T-helper 17 cell (primary cell): ENCODE measurements at places on chromosomes 7 and 10. TPM values are rescaled to one million over a fixed set of nuclear protein-coding genes. Genes with fewer than 3 reads are reported as not detected.

DNA sequence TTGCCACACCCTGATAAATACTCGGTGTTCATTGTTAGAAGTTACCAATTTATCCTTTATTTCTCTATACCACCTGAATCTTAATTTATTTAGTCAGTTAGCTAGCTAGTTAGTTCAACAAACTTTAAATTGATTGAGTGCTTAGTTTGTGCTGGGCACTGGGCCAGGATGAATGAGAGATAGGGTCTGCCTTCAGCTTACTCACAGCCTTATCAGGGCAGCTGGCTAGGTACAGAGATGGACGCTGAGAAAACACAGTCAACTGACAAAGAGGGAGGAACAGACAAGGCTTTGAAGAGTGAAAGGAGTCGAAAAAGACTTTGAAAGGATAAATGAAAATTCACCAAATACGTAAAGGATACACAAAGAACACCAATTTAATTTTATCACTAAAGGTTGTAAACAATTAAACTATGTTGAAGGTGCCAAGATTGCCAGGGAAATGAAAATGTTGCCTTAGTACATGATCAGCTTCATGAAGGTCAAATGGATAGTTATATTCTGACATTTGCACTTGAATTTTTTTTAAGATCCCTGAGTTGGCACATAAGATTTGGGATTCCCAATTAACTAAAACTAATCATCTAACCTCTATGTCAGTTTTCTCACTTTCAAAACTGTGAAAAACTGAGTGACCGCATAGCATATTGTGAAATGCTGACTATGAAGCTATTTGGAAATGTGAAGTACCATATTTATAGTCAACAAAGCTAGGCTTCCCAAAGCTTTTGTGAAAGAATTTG lies 2.1 kb downstream of the CAV2 start:
- peaks cover 6% of the 10 kb centered on the region for H3K36me3 ChIP-seq
- peaks cover 9% of the 10 kb centered on the region for H3K4me1 ChIP-seq
- no peak overlapping the region for H3K4me3 ChIP-seq
- DNase-seq, result no peak
- H3K27me3 ChIP-seq, result peaks cover 58% of the 10 kb centered on the region

DHTKD1 gene
- 10.3 TPM for total RNA-seq

SPDYE2B gene
- not detected for total RNA-seq

VWC2 gene
- not detected for total RNA-seq

DNA sequence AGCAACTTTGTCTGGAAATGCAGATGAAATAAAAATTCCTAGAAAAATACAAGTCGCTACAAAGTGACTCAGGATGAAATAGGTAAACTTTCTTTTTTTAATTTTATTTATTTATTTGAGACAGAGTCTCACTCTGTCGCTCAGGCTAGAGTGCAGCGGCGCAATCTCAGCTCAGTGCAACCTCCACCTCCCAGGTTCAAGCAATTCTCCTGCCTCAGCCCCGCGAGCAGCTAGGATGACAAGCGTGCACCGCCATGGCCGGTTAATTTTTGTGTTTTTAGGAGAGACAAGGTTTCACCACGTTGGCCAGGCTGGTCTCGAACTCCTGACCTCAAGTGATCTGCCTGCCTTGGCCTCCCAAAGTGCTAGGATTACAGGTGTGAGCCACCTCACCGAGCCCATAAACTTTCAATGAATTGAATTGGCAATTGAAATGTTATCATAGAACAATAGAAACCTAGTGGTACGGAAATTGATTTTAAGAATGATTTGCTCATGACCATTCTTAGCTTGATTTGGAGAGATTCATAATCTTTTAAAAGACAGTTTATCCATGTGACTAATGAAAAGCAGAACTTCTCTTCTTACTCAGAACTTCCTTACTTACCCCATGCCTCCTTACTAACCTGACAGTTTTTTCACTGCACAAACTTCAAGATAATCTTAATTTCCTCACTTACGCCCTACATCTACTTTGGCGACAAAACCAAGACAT lies 161.7 kb downstream of the FAM107B start:
- H3K27ac ChIP-seq, result no peak overlapping the region
- no peak for DNase-seq
- no peaks in the 10 kb centered on the region for H3K36me3 ChIP-seq
- H3K4me1 ChIP-seq, result peaks cover 19% of the 10 kb centered on the region
- no peak overlapping the region for H3K4me3 ChIP-seq
- no peaks in the 10 kb centered on the region for H3K27me3 ChIP-seq

DNA sequence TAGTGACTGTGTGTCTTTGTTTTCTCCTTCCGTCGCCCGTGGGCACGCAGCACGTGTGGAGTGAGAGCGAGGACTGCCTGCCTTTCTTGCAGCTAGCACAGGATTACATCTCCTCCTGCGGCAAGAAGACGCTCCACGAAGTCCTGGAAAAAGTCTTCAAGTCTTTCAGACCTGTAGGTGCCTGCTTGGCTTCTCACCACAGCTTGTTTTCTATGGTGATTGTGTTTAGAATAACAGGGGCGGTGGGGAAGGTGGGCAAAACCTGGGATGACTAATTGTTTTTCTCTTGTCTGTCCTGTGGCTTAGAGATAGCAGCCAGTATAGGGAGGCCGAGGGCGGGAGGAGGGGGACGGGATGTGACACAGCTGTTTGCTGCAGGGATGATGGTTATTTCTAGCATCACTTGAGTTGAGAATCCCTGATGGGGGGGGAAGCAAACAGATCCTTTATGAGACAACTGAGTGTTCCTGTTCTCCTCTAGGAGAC lies 11.4 kb downstream of the MTURN start:
- H3K4me3 ChIP-seq, result no peak overlapping the region
- H3K27ac ChIP-seq, result no peak overlapping the region
- DNase-seq, result no peak
- peaks cover 11% of the 10 kb centered on the region for H3K4me1 ChIP-seq
- no peaks in the 10 kb centered on the region for H3K36me3 ChIP-seq

- H3K4me1 ChIP-seq, result peaks cover 11% of the 10 kb centered on the region
- H3K4me3 ChIP-seq, result no peak overlapping the region
- no peaks in the 10 kb centered on the region for H3K36me3 ChIP-seq
- no peak overlapping the region for H3K27ac ChIP-seq
- no peak for DNase-seq
Observed at GRCh38 chr7:130362251-130362816, 17.7 kb downstream of the CPA5 start.

DNA sequence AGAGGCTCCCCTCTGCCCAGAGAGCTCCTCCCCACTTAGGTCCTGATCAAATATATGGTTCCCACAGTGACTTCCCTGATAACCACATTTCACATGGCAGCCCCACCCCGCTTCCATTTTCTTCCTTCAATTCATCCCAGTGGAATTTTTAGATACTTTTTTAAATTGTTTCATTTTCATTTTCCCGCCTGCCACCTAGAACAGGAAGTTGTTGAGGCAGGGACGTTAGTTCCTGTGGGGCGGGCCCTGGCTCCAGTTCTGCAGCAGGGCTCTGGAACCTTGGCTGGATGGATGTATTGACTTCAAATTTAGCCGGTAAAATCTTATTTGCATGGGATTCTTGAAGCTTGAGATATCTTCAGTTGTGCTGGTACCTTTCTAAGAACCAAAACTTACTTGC lies 226.6 kb downstream of the PAXIP1 start:
- H3K27me3 ChIP-seq, result no peaks in the 10 kb centered on the region
- no peak for DNase-seq
- no peak overlapping the region for H3K4me3 ChIP-seq
- no peaks in the 10 kb centered on the region for H3K4me1 ChIP-seq

GSAP gene
- total RNA-seq, result 28.9 TPM

GRCh38 chr7:117220836-117221235 lies 102.0 kb downstream of the WNT2 start:
- no peaks in the 10 kb centered on the region for H3K27me3 ChIP-seq
- DNase-seq, result no peak
- no peak overlapping the region for H3K4me3 ChIP-seq
- H3K36me3 ChIP-seq, result peaks cover under 1% of the 10 kb centered on the region
- H3K27ac ChIP-seq, result no peak overlapping the region

DNA sequence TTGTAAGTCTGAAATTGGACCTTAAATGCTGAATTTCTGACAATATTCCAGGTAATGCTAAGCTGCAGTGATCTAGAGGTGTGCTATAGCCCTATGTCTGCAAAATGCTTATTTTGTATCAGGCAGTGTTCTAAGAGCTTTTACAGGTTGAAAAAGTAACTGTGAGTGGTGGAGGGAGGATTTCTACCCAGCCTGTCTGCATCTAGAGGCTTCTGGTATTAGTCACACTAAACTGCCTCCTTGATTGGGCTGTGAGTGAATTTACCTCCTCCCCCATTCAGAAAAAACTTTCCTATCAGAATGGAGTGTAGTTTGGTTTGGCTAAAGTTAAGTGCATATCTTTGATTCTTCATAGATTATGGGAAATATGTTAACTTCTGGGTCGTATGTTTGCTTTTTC lies 56.8 kb downstream of the BBS9 start:
- peaks cover 9% of the 10 kb centered on the region for H3K4me1 ChIP-seq
- H3K36me3 ChIP-seq, result no peaks in the 10 kb centered on the region
- no peak overlapping the region for H3K4me3 ChIP-seq
- H3K27me3 ChIP-seq, result no peaks in the 10 kb centered on the region
- no peak for DNase-seq

GRCh38 chr7:1997537-1998076 lies 235.1 kb downstream of the MAD1L1 start:
- no peaks in the 10 kb centered on the region for H3K27me3 ChIP-seq
- H3K36me3 ChIP-seq, result no peaks in the 10 kb centered on the region

NODAL gene
- not detected for total RNA-seq

DNA sequence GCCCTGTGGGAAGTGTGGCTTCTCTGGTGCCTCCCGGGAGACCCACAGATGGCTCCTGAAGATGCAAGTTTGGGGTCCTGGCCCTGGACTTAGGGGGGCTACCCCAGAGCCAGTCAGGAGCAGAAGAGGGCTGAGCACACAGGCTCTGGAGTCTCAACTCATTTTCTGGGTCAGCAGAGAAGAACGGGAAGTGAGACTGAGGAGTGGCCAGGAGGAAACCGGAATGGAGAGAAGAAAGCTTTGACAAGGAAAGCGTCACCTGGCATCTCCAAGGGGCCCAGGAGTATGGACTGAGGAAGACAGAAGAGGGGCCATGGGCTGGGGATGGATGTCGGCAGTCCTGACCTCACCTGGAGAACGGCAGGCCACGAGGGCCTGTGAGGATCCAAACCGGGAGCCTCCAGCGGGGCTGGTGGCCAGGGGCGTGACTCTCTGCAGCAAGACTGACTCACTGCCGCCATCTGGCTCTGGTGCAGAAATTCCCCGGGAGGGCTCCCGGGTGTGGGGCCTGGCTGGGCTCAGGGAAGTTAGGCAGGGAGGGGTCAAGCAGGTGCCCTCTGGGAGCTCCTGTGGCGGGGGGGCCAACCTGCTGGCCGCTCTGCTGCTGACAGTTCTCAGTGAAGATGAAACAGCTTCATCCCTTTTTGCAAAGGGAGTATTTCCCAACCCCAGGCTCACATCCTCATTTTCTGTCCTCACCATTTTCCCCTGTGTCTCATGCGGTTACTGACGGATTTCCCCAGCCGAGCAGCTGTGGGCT lies 23.6 kb downstream of the DAGLB start:
- H3K36me3 ChIP-seq, result peaks cover 5% of the 10 kb centered on the region
- DNase-seq, result no peak
- no peak overlapping the region for H3K4me3 ChIP-seq
- no peak overlapping the region for H3K27ac ChIP-seq
- no peaks in the 10 kb centered on the region for H3K27me3 ChIP-seq

DNA sequence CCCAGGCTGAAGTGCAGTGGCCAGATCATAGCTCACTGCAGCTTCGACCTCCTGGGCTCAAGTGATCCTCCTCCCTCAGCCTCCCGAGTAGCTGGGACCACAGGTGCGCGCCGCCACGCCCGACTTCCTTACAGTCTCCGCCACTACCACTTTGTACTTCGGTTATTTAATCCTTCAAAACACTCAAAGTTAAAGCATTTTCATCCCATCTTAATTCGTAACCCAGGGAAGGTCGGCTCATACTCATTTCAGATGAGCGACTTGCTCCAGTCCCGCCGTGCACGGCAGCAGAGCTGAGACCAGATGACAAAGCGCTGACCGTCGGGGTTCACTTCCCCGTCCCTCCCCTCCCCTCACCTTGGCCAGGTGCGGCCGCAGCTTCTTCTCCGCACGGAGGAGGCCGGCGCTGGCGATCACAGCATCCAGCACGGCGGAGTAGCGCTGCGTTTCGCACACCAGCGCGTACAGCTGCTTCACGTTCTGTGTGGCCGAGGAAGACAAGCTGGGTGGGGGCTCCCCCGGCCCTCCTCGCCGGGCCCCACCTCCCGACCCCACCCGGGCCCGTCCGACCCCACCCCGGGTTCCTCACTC lies 457 bp downstream of the NSUN5 start:
- no peak for DNase-seq
- H3K36me3 ChIP-seq, result peaks cover 8% of the 10 kb centered on the region
- peaks cover 22% of the 10 kb centered on the region for H3K4me1 ChIP-seq
- H3K27ac ChIP-seq, result peak overlapping the region; percentile 86

DNA sequence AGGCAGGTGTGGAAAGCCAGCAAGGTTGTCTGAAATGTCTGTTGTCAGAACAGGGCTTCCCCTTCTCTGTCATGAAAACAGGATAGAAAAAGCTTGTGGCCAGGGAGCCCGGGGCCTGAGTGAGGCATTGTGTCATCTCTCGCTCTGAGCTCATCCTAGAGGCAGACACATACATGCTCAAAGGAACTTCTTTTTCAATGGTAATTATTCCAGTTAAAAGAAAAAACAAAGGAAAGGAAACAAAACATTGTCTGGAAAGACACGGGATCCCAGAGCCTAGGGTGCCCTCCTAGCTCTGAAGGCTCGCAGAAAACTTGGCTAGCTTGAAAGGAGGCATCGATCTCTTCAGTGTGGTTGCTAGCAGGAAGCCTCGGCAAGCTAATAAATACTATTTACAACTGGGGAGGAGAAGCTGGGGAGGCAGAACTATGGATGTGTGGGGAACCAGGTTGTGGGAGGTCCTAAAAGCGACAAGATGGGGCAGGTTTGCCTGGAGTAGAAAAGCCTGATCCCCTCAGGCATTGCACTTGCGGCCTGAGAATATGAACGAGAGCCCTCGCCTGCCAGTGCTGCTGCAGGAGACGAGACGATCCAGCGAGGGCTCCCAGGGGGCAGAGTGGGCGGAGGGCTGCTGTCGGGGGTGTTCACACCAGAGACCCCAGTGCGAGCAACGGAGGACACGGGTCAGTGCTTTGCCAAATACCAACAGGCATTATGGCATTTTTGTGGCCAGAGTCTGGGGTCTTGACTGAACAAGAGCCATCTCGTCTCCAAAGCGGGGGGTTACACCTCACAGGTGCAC lies 32.8 kb upstream of the DGKI start:
- no peak for DNase-seq
- H3K27ac ChIP-seq, result no peak overlapping the region
- H3K4me3 ChIP-seq, result no peak overlapping the region
- peaks cover 14% of the 10 kb centered on the region for H3K36me3 ChIP-seq

MGAM2 gene
- total RNA-seq, result 0.08 TPM

DNA sequence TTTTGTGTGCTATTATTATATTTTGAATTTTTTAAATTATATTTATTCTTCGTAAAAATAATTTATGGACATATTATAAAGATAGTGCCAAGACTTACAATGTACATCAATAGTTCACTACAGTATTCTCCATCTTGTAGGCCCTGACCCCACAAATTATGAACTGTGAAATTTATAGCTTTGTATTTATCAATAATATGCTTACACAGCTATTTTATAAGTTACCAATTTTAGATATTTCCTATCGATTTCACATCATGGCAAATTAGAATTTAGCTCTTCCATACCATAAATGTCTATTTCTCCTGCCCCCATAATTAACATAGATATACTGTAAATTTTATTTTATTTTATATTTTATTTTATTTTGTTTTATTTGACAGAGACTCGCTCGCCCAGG lies 34.4 kb upstream of the GNAI1 start:
- no peak overlapping the region for H3K27ac ChIP-seq
- no peaks in the 10 kb centered on the region for H3K4me1 ChIP-seq
- no peak overlapping the region for H3K4me3 ChIP-seq
- DNase-seq, result no peak
- H3K36me3 ChIP-seq, result no peaks in the 10 kb centered on the region

GRCh38 chr7:14868937-14869336 lies 33.6 kb downstream of the DGKB start:
- DNase-seq, result no peak
- no peaks in the 10 kb centered on the region for H3K4me1 ChIP-seq
- H3K4me3 ChIP-seq, result no peak overlapping the region
